ENCODE measurements at places on chromosomes 1 and 21.

DNA sequence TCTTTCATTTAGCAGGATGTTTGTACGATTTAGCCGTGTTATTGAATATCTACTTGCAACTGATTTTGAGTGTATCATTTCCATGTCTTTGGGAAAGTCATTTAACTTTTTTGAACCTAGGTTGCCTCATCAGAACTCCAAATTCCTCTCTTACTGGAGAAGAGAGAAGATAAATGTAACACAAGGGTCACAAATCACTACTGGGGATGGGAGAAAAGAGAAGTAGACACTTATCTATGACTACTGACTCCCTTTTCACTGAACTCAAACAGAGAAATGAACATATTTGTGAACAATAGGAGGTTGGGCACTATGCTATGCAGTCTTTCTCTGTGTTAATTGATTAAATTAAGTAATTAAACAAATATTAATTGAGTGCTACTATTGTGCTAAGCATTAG lies 42.2 kb downstream of the TENT5C start:
- no peak for DNase-seq

- no peak for DNase-seq
Measured at GRCh38 chr1:8170059-8170835, 144.1 kb upstream of the ERRFI1 start.

DNA sequence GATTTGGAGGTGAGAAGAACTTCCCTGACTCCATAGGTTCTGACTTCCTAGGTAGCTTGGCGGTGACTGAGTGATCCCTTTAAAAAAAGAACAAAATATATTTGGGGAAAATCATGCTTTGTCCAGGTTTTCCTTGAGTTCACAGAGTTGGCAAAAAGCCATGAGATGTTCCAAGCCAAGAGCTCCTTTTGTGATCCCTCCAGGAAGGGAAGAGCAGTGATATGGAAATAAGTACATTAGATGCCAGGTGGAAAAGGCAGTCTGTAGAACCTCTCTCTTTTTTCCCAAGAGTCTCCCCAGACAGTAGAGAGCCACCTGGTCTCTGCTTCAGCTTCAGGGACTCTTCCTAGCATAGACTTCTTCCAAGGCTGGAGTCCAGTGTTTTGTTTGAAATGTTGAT lies 10.2 kb downstream of the TLCD4 start:
- no peak for DNase-seq

GRCh38 chr1:243723458-243724043 lies 126.5 kb downstream of the AKT3 start:
- DNase-seq, result no peak

DNA sequence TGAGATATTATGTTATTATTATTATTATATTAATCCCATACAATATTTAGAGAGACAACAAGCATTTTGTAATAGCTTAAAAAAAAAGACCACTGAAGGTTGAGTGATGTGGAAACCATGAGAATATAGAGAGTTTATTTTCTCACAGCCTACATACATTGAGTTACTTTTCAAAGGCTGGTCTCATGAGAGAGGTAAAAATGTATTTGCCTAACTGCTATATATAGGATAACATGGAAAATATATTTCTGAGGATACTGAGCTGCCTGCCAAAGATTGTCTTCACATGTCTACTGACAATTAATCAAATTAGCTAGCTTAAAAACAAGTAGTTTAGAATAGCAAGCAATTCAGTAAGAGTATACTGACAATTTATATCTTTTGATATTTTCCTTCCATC lies 192.2 kb upstream of the NRIP1 start:
- DNase-seq, result no peak

GRCh38 chr1:36465731-36466369 lies 1.7 kb upstream of the MRPS15 start:
- no peak for DNase-seq

DNA sequence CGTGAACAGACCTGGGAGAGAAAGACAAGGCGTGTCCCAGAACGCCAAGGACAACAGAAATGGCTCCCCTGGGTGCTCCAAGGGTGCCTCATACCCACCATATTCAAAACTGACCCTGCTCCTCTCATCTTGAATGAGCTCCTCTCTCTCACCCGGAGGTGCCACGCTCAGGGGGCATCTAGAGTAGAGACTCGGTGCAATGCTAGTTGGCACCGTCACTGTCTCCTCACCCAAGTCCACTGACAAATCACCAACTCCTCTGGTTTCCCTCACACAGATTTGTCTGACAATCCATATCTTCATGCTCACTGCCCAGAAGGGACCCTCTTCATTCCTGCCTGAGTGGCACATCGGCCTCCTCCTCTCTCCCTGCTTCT lies 5.0 kb downstream of the TMEM125 start:
- DNase-seq, result no peak

- no peak for DNase-seq
Measured at GRCh38 chr1:225508538-225509375, 80.9 kb upstream of the LBR start.

GRCh38 chr1:55916481-55916880 lies 662.9 kb downstream of the PLPP3 start:
- DNase-seq, result no peak

- DNase-seq, result no peak
Measured at GRCh38 chr1:155909894-155910293, 1.3 kb downstream of the RIT1 start.

DNA sequence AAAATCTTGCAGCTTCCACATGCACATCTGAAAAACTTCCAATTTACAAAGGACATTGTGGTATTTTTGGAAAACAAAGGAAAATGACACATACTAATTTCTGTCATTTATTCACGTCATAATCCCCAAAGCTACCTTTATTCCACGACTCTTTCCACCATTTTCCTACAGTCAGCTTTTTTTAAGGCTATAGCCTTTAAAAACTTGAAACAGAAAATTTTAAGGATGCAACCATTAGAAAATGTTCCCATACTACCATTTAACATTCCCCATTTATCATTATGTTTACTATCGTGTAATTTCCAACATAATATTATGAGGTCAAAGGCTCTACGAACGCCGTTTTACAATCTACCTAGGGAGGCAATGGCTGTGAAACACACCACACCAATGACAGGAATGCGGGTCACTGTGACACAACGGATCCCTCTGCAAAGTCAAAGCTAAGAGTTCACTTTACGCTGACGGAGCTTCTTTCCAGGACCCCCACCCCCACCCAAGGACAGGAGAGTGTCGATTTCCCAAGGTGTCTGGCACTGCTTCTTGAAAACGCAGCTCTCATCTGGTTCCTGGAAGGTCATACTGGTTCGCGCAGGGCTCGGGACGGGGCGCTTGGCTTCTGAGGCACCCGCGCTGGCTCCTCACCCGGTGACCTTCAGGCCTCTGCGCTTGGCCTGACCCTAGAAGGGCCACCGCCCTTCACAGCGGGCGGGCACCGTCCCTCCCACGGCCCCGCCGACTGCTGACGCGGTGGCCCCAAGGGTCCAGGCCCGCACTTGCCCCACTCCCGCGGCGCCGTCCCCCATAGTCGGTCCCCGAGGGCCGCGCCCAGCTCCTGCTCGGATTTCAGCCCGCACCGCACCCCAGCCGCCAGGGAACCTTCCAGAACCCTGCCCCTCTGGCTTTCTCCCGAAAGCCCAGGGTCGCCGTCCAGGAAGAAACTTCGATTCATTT lies 50.5 kb upstream of the ATF3 start:
- no peak for DNase-seq

DNA sequence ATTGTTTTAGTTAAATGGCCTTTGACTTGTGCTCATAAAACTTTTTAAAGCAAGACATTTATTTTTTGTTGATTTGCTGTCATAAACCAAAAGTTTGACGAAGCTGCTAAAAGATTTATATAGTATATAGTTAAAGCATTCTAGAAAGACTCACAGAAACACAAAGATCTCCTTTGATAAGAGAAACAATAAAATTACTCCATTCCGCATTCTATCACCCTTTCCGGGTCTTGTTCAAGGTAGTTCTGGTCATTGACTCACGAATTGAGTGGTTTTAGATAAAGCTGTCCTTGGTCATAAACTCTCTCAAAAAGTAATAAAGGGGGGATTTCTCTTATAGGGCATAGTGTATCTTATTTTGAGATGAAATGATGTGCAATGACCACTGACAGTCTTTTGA lies 1010.5 kb upstream of the NCAM2 start:
- no peak for DNase-seq

DNA sequence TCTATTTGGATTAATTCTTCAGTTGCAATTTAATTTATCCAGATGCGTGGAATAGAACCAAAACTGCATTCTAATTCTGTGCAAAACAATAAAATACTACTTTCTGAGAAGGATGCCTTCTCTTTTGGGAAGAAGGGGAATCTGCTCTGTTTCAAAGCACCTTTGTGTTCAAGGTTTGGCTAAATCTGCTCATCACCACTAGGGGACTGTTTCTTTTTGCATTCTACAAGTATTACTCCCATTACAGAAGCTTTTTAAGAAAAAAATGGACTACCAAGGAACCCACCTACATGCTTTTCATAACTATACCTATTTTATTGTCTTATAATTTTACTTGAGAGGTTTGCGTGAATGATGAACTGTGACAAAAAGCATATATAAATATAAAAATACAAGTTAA lies 18.2 kb downstream of the MRPS6 start:
- DNase-seq, result no peak

DNA sequence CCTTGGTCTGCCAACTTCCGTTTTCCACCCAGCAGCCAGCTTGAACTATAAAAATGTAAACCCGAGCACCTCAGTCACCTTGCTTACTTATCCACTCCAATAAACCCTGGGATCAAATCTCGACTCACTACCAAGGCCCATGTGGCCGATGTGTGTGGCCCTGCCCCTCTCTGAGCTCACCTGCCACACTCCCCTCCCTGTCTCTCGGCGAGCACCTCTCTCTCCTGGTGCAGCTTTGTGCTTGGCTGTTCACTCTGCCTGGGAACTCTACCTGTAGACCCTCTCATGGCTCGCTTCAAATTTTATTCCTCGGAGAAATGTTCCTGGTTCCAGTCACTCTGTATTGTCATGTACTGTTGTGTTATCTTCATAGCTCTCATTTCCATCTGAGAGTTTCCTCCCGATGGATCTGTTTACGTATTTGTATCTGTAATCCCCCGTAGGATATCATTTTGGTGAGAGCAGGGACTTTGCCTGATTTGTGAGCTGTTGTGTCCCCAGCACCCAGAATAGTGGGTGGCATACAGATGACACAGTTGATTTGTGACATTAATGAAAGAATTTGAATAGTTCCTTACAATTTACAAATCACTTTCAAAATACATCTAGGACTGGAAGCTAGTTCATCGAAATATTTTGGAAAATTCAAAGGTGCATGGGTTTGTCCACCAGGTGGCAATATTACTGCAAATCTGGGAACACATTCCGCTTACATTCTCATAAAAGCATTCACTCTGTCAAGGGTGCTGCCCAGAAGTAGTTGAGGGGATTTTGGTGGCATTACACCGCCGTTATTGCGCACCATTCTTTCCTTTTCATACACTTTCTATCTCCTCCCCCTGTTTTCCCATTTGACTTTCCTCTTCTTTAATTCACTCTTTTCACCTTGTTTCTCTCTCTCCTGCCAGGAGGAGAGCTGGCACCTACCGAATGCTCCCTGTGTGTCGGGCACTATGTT lies 95.3 kb downstream of the ABCA4 start:
- no peak for DNase-seq

DNA sequence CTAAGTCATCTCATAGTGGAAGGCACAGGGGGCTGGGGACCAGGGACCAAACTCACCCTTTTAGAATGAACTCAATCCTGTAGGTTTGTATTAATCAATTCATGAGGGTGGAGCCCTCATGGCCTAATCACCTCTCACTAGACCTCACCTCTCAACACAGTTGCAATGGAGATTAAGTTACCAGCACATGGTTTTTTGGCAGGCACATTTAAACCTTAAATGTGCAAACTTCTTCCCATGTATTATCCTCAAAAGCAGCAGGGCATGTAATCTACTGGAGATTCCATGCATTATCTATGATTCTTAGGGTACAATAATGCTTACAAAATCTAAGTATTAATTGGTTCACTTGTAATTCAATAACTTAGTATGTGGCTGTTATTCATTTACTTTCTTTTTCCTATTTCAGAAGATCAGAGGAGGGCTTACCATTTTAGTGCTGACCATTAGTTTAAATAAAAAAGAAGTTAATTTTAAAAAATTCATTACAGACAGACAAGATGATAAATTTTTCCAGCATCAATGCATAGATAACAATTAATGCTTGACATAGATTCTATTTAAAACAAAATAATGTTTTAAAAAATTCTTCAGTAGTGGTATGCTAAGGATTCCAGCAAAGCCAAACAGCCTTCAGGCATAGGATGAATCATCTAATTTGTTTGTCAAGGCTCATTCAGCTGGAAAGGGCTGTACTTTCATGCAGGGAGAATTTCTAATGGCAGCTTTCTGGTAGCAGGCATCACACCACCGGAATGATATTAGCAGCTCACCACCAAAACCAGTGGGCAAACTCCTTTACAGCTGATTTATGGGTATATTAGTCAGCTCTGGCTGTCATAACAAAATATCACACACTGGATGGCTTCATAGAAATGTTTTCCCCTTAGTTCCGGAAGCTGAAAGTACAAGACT lies 124.6 kb upstream of the ZNF648 start:
- no peak for DNase-seq

DNA sequence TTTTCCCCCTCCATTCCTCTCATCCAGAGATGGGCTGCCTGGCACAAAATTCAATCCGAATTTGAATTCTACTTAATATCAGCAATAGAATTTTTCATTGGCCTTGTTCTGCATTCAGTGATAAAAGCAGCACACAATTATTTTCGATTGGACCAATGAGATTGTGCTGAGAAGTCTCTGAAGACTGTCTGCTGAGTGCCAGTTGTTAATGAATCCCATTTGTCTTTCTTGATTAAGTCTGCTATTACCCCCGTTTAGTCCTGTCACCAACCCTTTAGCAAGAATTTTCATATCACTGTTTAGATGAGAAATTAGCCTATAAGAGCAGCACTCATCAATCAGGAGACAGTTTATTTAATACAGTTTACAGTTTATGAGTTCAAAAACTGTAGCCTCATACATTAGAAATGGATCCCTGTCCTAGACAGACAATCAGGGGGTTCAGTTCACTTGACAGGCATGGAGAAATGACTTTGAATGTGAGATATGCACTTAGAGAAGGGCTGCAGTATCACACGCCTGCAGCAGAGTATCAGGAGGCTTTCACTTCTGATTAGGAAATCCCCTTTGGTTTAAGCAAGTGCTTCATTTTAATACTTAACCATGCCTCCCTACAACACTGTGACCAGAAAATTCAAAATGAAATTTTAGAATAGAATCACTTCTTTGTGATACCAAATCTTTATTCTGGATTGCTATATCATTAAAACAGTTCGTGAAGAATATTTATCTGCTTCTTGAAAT lies 304.7 kb upstream of the PTBP2 start:
- no peak for DNase-seq

GRCh38 chr1:46687093-46687659 lies 15.5 kb downstream of the TEX38 start:
- no peak for DNase-seq

- DNase-seq, result no peak
Measured at GRCh38 chr1:160548960-160549664, 26.1 kb upstream of the SLAMF6 start.

- no peak for DNase-seq
Measured at GRCh38 chr1:222171005-222171404, 376.9 kb downstream of the HHIPL2 start.

GRCh38 chr21:21076491-21076890 lies 78.3 kb downstream of the NCAM2 start:
- DNase-seq, result no peak

GRCh38 chr21:45146306-45146705 lies 71.9 kb downstream of the ADARB1 start:
- DNase-seq, result no peak
